Naive B cell (primary cell): ENCODE measurements at places on chromosomes 6 and 20.

GRCh38 chr6:75376347-75377024 is 91.9 kb upstream of the TMEM30A start:
- no peak for DNase-seq

GRCh38 chr20:17767624-17768023 is 67.9 kb downstream of the BANF2 start:
- no peak for DNase-seq

DNA sequence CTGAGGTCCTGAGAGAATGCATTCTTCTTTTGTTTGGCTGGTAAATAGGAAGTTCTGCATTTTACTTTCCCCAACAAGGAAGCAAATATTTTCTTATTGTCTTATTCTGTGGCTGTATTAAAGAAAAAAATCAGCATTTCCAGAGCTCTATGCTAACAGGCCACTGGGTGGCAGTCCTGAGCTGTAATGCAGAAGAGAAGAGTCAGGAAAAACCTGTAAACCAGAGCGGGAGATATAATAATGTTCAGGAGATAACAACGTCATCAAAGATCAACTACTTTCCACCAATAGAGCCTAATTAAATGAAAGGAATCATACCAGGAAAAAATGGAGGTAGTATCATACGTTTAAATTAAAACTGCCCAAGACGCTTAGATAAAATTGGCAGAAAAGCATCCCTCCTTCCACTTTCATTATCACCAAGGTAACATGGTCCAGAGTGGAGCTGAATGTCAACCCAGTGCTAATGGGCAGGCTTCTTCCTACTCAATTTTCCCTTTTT is 55.6 kb upstream of the CARMIL1 start:
- peak; percentile 48 for DNase-seq

DNA sequence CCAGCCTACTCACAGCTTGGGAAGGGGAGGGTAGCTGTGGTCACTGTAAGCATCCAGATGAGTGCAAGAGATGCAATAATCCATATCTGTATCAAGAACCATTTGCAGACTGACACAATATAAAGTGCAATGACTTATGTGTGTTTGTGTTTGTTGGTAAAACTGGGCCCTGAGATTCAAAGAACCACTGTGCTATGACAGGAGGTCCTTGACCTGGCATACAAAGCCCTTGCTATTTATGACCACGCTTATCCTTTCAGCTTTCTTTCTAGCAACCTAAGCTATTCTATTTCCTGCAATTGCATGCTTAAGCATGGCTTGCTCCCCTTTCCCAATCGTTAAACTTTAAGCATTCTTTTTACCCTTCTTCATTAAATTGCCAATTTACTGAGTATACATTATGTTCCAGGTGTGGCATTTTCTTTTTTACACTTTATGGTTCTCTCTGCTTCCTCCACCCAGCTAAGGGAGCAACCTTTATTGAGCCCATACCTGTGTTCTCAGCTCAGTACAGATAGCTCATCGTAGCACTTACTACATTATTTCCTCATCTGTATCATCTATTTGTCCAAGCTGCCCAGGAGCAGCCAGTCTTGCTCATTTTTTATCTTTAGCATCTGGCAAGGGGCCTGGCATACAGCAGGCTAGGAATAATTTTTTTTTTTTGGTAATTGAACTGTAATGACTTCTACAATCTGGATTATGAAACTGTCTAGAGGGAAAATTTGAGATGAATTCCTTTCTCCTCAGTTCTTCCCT is 3.5 kb downstream of the MCUR1 start:
- no peak for DNase-seq

GRCh38 chr6:112233847-112234246 is 20.5 kb downstream of the LAMA4 start:
- DNase-seq = no peak

DNA sequence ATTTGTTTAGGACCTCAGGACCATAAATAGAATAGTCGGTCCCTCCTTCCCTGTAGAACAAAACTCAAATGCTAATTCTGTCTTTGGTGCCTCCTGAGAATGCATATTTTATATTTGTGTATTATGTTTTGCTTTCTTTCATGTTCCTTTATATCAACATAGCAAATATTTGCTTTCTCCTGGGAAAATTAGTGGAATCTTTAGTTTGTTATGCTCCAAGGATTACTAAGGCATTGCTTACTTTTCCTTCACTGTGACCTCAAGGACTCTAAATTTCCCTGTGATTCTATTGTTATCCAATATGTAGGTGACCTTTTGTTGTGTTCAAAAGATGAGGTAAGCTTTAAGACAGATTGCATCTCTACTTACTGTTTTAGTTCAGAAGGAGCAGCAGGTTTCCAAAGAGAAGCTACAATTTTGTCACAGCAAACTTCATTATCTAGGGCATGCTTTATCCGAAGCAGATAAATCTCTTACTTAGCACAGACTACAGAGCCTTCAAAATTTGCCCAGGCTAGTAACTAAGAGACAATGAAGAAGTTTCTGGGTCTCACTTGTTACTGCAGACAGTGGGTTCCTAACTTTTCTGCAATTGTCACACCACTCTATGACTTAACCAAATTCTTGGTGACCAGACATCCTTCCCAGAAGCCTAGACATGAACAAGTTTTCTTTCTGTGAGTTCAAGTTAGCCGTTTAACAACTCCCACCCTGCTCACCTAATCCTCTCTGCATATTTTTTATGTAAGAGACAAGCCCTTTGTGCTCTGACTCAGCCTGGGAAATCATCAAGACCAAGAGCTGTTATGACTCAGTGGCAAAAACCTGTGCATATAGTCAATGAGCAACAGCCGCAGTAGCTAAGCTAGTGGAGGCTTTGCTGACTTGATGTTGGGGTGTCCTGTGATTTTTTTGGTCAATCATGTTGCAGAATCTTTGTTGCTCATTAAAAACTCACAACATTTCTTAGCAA is 378.8 kb downstream of the QKI start:
- no peak for DNase-seq

GRCh38 chr20:46357030-46357514 is 48.8 kb upstream of the CDH22 start:
- no peak for DNase-seq

DNA sequence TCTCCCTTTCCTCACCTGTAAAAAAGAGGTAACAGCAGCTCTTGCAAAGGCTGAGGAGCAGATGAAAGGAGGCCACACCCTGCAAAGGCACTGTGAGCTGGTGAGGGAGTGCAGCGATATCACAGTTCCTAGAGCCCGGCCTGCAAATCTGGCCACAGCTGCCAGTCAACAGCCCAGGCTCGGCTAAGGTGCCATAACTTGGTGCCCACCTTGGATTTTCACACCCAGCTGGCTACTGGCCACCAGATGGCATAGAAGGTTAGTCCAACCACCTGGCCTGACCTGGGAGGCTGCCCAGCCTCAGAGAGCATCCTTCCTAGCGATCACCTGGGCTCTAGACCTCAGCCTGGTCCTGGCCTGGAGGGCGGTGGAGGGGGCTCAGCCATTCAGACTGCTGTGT is 46.8 kb downstream of the KCNB1 start:
- no peak for DNase-seq

- DNase-seq = no peak
These were observed 44.8 kb downstream of the FARS2 start for GRCh38 chr6:5305968-5306626.

DNA sequence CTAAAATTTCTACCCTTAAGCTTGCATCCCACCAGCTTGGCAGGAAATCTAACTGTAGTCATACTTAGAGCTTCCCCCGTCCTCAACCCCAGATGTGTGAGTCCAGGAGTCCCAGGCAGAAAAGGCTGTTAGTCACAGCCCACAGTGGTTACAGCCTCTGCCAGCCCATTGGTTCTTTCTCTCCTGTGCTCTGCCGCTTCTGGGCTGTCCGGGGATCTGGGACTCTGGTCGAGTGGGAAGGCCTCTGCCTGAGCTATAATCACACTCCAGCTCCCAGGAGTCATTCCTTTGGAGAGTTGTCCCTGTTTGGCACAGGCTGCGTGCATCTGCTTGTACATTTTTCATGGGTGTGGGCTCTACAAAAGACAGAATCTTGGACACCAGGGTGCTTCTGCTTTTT is 45.6 kb upstream of the FYN start:
- DNase-seq = no peak

DNA sequence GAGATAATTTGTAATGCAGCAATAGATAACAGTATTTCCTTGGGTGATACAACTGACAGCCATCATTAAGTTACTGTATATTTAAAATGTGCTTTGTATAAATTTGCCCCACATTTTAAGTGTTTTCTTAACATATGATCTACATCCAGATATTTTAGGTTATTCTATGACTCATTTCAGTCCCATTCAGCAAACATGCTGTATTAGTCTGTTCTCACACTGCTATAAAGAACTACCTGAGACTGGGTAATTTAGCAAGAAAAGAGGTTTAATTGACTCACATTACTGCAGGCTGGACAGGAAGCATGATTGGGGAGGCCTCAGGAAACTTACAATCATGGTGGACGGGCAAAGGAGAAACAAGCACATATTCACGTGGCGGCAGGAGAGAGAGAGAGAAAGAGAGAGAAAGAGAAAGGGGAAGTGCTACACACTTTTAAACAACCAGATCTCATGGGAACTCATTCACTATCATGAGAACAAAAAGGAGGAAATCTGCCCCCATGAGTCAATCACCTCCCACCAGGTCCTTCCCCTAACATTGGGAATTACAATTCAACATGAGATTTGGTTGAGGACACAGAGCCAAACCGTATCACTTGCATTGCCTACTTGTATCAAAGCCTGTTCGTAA is 9.6 kb upstream of the CHD6 start:
- peak; percentile 24 for DNase-seq

DNA sequence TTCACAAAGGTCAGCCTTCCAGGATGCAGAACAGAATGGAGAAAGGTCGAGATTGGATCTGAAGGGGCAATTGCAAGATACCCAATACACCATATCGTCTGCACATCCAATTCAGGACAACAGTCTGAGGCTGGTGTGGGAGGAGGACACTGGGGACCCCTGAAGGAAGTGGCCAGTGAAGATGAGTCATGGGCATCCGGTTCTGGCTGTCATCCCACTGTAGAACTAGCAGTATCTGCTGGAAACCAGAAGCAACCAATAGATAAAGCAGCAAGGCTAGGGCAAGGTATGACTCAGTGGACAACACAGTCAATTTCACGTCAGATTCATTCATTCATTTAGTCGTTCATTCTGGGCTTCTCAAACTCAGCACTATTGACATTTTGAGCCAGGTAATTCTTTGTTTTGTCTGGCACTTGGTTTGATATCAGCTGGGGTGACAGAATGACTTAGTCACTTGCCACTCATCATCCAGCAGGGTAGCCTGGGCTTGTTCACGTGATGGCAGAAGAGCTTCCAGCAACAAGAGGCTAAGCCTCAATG is 30.3 kb upstream of the SHLD1 start:
- no peak for DNase-seq

DNA sequence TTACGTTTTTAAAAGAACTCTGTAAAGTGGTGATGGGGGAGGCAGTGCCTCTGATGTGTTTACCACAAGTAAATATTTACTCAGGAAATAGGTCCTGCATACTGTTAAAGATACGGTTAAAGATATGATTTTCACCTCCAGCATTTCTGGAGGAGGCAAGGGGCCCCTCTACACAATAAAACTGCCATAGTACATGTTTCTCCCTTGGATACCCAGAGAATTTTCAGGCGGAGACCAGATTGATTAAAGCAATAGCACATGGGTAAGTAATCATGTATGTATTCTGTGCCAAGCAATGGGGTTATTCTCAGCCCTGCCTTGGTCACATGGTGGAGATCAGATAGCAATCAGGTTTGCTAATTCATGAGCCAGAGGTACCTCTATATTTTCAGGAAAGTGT is 9.6 kb downstream of the RIPOR2 start:
- no peak for DNase-seq

DNA sequence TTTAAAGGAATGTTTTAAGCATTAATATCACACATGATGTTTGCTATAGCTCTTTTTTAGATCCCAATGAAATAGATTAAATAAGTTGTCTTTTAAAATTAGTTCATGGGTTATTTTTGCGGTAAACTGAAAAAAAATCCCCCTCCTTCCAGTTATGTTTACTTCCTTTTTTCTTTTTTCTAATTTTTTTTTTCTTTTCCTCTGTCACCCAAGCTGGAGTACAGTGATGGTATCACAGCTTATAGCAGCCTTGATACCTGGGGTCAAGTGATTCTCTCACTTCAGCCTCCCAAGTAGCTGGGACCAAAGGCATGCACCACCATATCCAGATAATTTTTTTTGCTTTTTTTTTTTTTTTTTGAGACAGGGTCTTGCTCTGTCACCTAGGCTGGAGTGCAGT is 17.8 kb upstream of the SCAF8 start:
- DNase-seq = peak; percentile 18

DNA sequence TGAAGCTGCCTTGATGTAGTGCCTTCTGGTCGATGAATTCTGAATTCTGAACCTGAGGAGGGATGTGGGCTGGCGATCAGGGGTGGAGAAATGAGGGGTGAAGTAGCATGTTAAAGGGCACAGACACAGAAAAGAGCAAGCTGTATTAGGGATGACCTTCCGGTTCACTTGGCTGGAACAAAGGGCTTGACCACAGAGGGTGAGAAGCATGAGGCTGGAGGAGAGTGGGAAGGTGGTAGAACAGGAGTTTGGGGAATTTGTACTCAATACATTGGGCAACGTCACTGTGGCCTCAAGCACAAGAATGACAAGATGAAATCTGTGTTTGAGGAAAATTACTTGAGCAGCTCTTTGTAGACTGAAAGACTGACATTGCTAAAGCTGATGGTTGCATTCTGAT is 155.8 kb downstream of the SOBP start:
- no peak for DNase-seq

DNA sequence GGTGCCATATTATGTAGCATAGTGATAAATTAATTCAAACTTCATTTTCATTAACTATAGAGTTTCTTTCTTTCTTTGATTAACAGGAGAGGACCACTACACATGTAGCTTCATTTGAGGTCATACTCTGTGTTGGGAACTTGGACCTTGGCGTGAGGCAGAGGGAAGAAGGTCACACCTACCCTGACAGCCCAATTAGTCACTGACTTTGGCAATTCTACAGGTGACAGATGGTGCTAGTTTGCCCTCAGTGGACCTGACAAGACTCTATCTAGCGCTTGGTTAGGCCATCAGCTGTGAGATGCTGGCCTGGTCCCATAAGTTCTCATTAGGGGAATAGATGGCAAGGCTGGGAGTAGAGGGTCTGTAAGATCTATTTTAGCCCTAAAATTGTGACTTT is 14.2 kb downstream of the SLX4IP start:
- no peak for DNase-seq

DNA sequence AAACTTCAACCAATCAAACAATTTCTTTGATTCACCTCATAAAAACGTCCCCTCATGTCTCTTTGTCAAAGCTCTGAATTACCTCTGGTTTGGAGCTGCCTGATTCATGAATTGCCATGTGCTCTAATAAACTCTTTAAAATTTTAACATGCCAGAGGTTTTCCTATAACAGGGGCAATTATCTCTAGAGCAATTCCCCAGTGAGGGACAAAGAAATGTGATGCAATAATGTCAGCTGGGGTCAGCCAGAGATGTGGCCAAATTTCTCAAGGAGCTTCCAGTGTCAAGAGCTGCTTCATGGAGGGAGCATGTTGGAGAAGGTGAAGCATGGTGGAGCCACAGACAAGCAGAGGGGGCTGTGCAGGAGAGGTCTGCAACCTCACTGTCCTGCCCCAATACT is 38.7 kb upstream of the RFPL4B start:
- DNase-seq = no peak
